ENCODE measurements at places on chromosomes 2 and 18.

DNA sequence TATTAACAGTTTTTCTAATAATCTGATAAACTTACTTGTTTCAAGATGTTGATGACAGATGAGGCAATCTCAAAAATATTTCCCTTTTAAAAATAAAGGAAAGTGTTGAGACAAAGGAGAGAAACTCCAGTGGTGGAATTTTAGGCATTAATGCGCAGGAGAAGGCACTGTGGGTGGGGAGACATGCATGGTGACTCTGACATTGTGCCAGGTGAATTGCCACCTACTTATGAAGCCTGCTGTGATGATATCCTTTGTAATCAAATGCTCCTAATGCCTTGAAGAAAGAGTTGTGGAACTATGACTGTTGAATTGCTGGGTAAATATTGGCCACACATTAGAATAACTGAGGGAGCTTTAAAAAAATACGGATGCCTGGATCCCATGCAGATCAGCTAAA, 101.4 kb downstream of the PLA2R1 start:
- peak; percentile 64 for DNase-seq

- no peak for DNase-seq
Measured at GRCh38 chr2:30073523-30073922, 73.3 kb upstream of the YPEL5 start.

DNA sequence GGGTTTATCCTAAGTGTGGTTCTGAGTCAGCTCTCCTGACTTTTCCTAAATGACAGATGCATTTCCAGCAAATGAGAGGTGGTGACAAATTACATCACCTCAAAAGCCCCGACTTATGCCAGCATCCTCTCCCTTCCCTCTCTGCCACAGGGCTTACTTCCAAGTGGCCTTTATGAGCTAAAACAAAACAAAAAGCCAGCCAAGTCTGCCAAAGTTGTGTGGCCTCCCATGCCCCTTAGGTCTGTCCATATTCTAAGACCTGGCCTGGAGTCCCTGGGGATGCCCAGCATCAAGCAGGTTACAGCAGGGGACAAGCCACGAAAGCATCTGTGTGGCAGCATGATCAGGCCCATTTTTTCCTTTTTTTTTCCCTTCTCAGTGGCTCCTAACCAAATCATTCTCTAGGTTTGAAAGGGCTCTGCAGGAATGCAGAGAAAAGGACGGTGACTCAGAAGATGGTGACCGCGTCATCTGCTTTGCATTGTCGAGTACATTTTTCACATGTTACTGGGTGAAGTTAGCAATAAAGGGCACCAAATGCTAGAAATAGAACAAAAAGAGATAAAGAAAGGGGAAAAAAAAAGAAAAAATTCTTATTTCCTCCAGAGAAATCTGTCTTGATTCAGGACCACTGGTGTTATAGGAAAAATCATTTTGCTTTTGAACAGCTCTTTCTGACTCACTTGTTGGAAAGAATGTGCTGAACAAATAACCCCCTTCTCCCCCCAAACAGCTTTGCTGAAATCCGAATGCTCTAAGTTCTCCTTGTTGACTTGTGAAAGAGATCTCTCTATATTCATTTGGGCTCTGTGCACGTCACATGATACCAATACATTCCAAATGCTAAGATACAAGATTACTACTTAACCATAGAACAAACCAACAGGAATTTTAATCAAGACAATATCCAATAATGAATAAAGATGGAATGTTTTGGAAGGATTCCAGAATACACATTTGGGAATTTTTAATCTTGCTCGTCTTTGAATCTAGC, 178.7 kb downstream of the EN1 start:
- DNase-seq: no peak

DNA sequence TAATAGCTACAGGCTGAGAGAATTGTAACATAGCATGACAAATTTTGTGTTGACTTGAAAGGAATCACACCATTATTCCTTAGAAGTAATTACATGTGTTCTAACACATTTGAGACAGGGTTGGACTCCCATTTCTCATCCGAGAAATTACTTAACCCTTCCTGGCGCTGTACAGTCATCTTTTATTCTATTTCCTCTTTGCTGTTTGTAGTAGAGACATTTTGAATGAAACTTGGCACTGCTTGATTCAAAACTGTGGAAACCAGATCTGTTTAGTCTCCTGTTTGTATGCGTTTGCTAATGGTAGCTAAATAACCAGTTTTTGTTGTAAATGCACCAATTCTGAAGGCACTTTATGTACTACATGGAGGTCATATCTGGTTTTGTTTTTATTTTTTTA, 231.9 kb downstream of the ALPK2 start:
- DNase-seq: no peak

Measured in NCI-H748 treated with DMSO at 0.1 percent for 48 hours (cell line).